Progenitor cell of endocrine pancreas (in vitro differentiated cells): ENCODE measurements at places on chromosomes 1 and 21.

DNA sequence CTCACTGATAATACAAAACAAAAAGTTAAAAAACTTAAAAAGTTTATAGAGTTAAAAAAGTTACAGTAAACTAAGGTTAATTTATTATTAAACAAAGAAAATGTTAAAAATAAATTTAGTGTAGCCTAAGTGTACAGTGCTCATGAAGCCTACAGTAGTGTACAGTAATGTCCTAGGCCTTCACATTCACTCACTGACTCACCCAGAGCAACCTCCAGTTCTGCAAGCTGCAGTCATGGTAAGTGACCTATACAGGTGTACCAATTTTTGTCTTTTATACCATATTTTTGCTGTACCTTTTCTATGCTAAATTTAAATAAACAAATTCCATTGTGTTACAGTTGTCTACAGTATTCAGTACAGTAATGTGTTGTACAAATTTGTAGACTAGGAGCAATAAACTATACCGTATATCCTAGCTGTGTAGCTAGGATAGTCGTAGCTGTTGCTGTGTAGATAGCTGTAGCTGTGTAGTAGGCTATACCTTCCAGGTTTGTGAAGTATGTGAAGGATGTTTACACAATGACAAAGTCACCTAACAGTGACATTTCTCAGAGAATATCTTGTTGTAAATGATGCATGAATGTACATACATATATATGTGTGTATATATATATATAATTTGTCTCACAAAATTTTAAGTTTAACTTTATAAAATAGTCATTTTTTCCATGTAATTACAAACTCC lies 140.2 kb downstream of the TGFB2 start:
- no peak for DNase-seq

DNA sequence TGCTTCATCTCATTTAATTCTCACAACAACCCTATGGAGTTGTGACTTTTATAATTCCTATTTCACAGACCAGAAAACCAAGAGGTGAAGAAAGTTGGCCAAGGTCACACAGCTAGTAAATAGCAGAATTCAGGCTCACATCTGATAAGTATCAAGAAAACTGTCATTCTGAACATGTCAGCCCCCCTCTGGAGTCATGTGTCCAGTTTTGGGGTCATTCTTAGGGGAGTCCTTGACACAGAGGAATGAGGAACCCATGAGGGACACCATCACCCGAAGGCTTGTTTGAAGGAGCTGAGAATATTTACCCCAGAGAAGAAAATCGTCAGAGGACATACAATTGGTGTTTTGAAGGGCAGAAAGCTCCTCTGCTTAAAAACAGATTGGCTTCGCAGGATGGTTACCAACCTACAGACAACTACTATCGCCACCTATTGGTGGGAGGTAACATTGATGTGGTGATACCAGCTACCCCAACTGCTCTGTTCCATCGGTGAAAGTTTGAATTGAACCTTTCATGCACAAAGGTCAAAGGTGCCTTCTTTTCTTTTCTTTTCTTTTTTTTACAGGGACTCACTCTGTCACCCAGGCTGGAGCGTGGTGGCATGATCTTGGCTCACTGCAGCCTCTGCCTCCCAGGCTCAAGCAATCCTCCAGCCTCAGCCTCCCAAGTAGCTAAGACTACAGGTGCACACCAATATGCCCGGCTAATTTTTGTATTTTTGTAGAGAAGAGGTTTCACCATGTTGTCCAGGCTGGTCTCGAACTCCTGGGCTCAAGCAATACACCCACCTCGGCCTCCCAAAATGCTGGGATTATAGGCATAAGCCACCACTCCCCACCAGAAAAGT lies 31.3 kb downstream of the NCMAP start:
- DNase-seq: no peak

- peak; percentile 67 for DNase-seq
These were observed 618 bp downstream of the TRAPPC10 start for GRCh38 chr21:44012474-44013379.

GRCh38 chr1:56576880-56577405 lies 2.4 kb downstream of the PLPP3 start:
- no peak for DNase-seq

GRCh38 chr1:180183426-180183825 lies 28.8 kb downstream of the QSOX1 start:
- DNase-seq: no peak

DNA sequence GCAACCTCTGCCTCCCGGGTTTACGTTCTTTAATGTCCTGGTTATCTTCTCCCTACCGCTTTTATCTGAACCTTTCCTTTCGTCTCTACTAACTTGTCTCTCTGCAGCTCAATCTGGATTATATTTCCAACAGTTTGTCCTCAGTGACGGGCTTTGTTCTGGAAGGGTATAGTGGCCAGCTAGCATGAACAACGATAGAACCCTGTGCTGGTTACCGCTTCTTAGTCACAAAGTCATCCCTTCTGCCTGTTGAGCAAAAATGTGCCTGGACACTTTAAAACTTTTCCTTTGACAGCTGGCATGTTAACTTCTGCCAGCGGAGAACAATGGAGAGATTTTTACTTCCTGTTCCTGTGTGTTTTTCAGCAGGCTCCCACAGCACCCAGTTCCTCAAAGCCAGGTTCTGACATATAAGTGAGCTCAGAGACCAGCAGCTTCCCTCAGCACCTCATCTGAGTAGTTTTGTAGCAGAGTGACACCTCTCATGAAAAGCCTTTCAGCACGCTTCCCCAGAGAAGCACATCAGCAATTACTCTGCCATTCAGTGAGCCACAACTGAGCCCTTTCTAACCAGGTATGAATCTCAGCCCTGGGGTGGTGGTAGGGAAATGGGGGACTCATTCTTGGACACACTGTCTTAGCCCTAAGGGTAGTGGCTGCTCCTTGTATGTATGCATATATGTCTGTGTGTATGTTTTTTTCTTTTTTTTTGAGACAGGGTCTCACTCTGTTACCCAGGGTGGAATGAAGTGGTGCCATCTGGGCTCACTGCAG lies 23.6 kb upstream of the CCDC17 start:
- no peak for DNase-seq

DNA sequence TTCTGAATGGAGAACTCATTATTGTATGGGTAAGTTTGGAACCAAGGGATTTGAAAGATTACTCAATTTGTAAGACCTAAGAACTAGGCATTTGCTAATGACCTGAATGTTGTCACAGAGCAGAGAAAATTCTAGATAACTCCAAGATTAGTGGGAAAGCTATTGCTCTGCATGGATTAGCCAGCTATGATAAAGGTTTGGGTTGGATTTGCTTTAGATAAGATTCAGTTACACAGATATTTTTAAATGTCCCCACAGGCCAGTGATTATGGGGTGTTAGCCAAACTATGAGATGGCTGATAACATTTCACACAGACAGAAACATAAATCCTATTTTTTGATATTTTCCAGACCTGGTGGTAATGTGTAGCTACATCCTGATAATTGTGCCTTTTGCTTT lies 88.2 kb downstream of the NTPCR start:
- no peak for DNase-seq

- DNase-seq: no peak
These were observed 123.8 kb upstream of the CHRM3 start for GRCh38 chr1:239262538-239262937.

DNA sequence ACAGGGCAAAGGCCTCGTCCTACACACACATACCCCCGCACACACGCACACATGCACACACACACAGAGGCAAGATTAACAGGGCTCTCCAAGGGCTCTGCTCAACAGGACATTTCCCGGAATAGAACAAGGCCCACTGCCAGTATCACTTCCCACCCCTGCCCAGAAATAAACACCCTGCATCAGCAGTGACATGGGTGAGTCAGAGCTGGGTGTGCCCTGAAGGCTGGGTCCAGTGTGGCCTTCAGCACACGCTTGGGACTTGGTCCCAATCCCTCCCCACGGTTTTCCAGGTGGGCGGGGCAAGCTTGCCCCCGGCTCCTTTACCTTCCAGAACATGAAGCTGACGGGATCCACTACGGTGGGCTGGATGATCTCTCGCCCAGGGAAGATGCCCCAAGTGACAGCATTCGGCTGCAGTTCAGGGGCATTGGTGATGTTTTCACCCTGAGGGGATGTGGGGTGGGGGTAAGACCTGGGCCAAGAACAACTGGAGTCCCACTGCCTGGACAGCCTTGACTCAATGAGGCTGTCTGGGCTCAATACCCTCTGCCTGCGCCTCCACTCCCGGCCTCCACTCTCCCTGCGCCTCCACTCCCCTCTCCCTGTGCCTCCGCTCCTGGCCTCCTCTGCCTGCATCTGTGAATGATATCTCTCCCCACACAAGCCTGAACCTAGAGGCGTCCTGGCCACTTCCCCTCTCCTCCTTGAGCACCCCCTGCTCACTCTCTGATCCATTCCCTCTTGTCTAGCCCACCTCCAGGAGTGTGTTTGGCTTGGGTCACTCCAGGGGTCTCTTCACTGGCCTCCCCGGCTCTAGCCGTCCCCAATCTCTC lies 14.7 kb downstream of the MTHFR start:
- DNase-seq: no peak

DNA sequence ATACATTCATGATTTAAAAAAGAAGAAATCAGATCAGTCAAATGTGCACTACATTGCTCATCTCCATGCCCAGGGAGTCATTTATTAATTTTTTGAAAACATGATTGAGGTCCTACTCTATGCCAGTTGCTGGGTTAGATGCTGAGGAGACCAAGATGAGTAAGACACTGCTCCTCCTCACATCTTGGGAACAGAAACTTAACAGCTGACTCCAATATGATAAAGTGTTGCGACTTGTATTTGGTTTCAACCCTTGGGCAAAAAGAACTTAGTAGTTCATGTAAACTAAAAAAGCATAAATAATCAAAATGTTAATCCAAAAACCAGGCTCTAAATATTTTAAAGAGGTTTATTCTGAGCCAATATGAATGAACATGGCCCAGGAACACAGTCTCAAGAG lies 56.9 kb downstream of the OPTC start:
- no peak for DNase-seq
